ENCODE measurements at places on chromosomes 2 and 18.
A peak's percentile ranks its signal among the peaks of the same experiment; 100 is the strongest.

- DNase-seq, result peak; percentile 20
These were observed 258.4 kb downstream of the CD226 start for GRCh38 chr18:69689121-69689759.

DNA sequence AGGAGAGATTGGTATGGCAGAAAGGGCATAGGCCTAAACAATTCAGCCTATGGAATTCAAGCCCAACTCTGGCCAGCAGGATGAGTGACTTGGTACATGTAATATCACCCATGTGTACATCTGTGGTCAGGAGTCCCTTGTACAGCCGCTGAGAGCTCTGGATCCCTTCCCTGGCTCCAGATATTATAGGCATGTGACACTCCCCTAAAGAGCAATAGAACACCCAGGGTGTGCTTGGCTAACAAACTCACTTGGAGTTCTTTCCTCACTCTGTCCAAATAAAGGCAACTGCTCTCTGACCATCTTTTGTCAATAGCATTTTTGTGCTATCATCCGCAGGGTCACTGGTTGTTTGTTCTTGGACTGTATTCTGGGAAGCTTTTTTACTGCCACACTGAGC is 197.4 kb upstream of the NCKAP5 start:
- DNase-seq, result no peak

DNA sequence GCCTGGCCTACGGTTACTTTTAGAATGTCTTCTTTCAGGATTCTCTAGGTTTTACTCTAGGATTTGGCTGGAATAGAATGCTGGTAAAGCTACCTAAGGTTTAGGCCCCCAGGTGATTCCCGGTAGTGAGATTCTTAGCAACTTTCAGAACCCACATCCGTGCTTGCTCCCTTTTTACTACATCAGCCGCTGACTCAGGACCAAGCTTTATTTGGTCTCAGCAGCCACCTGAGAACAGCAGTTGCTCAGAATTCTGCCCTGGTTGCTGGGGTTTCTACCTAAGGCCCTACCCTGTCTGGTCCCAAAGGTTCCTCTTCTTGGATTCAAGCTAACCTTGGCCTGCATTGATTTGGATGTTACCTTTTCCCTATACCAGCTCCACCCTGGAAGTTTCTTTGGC is 36.1 kb upstream of the NDUFV2 start:
- DNase-seq, result no peak

DNA sequence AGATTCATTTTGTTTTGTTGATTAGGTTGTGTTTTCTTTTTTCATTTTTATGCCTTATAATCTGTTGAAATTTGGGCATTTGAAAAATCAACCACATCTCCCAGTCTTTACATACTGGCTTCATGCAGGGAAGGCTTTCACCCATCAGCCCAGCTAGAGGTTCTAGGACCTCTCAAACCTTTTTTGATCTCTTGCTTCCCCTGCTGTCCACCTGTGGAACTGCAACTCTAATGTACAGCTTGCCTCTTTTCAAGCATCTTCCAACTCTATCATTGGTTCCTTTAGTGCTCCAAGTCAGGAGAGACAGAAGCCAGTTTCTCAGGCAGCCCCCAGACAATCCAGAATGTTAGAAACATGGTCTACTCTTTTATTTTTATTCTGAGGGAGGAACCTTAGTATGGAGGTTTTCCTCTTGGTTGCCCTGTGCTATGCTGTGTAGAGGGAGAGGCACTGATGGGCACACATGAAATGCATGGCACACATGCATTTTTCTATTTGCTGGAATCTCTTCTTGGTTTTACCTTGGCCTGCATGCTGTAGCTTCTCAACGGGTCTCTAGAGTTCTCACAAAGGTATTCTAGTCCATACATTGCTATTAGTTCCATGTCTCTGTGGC is 107.2 kb upstream of the L3MBTL4 start:
- no peak for DNase-seq

Data from fibroblast of skin of left biceps (primary cell).